ENCODE measurements at places on chromosomes 2 and 18.

DNA sequence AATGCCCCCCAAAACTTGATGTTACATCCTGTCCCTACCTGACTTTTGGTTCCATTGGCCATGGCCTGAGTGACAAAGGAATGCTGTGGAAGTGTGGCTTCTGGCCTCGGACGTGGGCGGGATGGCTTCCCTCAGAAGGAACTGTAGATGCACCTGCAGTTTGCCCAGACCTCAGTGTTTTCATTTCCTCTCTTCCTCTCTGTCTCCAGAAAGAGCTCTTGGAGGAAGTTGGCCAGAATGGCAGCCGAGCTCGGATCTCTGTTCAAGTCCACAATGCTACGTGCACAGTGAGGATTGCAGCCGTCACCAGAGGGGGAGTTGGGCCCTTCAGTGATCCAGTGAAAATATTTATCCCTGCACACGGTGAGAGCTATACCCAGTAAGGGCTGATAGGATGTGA lies 61.0 kb upstream of the TMEM87B start:
- DNase-seq = no peak

GRCh38 chr2:113058411-113058994 lies 495 bp upstream of the IL36RN start:
- DNase-seq = no peak

- no peak for DNase-seq
Measured at GRCh38 chr2:151796774-151797173, 31.4 kb downstream of the ARL5A start.

DNA sequence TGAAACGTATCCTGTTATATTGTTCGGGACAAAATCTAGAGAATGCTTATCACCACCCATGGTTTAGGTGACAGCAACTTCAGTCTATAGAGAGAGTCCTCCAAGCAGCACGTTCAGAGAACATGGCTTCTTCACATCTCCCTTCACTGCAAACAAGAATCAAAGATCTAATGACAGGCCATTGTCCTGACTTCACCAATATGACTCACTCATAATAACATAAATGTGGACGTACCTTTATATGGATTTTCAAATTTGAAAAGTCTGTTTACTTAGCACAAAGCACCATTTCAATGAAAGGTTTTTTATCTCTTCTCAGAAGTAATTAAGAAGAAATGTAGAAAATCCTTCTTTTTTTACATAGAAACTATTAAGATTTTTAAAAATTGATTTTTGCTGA lies 46.7 kb downstream of the KLF7 start:
- DNase-seq = no peak

Measured in stimulated activated CD4-positive, alpha-beta T cell treated with anti-CD3 and anti-CD28 coated beads, Interleukin-15, amount 100 ng/mL, for 48 hours (primary cell).